NCI-H510A (cell line): ENCODE measurements at places on chromosomes 2 and 18.

DNA sequence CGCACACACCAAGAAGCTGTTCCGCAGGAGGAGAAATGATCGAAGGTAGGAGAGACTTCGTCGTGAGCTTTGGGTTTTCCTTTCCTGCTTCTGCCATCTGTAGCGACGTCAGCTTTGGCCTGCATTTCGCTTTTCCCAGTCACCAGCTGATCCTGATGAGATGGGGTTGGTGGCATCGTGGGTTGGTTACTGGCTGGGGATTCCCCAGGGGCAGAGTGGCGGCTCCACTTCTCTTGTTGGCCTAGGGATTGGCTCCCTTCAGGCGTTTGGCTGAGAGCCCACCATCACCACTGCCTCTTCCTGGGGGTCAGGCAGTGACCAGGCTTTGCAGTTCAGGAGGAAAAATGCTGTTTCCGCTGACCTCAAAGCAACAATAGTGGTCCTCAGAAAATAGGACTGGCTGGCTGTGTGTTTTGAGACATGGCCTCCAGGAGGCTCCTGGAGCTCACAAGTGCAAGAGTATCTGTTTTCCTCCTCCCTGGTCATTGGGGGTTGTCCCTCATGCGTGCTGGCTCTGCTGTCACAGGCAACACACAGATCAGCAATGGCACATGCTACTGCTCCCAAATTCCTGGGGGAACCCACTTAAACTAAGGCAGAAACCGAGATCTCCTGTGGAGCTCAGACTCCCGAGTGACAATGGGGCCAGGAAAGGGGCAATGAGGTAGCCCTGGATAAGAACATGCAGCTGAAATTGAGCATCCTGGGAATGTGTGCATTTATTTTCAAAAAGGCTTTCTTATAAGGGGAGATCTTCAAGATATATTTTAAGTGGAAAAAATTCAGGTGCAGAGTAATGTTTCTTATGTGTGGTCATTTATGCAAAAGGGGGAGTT is 173.0 kb downstream of the CTIF start:
- peak; percentile 4 for DNase-seq

DNA sequence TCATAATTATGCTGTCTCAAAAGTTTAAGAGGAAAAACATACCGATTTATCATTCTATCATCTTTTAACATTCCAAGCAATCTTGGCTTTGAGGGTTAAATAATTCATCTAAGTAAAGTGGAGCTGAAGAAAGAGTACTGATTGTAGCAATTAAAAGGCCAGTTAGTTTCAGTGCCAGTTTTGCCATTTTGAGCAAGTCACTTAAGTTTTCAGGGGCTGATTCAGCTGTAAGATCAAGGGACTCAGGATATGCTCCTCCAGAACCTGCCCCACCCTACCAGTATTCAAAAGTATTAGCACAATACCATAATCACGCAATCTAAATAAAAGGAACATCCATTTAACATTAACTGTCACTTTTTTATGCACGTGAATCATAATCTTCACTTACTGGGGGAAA is 1.9 kb downstream of the SS18 start:
- no peak for DNase-seq

DNA sequence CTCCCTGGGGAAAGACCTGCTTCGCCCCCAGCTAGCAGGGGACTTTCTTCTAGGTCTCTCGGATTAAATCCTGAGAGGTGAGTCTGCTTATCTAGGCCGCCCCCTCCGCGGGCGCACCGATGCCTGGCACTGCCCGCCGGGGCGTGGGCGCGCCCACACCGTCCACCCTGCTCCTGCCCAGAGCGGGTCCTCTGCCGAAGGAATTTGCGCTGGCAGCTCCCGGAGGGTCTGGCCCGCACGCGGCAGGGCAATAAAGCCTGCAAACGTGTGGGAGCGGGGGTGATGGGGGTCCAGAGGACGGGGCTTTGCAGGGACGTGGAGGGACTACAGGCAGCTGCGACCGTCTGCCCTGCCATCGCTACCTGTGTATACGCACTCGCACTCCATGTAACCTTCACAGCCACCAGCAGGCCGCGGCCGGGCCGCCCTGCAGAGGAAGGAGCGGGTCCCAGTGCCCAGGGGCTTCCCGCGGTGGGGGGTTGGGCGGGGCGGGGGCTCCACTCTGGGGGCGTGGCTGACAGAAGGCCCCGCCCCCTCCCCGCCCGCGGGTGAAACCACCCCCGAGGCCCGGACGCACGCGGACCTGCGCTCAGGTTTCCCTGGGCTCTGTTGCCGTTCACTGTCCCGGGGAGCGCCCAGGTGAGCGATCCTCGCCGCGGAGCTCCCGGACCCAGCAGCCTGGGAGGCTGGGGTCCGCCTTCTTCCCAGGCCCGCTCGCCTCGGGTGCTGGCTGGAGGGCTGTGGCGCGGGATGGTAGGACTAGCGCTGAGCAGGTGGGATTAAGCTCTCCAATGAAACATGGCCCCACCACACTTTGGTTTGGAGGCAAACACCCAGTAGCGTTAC is 174.5 kb upstream of the HS6ST1 start:
- no peak for DNase-seq

DNA sequence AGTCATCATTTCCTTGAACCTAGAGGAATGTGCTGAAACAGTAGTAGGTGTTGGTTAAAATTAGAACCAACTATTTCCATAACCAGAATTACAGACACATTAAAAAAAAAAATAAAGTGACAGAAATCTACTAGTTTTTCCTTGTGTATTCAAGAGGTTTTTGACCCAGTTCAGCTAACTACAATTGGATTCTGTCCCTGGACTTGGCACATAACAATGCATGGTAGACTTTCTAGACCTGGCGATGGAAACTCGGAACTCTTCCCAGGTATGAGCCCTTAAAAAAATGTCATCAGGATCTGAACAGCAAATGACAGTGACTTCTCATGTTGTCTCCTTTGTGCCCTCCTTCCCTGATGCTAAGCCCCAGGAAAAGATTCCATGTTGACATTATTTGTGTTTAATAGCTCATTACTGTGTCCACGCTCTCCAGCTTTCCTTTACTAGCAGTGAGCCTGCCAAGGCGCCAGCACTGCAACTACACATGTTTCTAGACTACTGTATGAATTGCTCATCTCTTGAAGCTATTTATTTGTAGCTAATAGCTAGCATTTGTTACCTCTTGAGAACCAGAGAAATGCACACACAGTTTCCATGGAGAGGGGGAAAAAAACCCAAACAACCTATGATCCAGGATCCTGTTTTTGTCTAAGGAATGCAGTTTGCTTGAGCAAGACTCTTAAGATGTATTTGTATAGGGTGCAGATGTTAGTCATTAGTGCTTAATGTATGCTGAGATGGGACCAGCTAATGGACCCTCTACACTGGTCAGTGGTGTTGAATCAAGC is 148.5 kb downstream of the FMNL2 start:
- DNase-seq, result no peak

- DNase-seq, result peak; percentile 11
These were observed 204.7 kb upstream of the ITGA4 start for GRCh38 chr2:181252262-181253148.

DNA sequence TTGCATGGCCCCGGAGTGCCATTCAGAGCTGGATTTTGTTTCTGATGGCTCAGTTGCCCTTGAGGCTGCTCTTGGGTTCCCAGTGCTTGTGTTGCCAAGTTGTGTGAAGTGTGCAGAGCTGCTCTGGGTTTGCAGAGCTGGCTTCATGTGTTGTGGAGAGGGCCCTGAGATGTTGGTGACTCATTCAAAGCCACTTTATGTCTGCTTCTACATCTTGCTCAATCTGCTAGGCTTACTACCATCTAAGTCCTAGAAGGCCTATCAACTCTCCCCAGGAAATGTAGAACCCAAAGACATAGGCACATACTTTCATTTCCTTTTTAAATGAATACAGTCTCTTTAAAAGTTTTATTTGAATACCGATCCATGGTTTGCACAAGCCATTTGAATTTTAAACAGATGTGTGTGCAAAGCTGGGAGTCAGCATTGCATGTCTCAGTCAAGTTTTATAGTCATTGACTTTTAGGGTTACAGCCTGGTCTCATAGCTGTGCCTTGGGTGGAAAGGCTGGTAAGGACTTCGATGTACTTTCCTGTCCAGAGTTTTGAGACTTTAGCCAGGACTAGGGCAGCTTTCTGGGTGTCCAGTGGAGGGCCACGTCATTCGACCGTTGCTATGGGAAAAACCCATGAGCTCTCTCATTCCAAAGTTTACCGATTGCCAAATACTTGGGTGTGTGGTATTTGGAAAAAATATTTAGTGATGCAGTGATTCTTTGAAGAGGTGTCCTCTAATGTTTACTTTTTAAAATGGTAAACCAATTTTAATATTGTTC is 105.0 kb downstream of the LTBP1 start:
- no peak for DNase-seq

GRCh38 chr2:44342854-44343253 is 18.4 kb downstream of the PREPL start:
- DNase-seq, result no peak

- no peak for DNase-seq
These were observed 196.5 kb downstream of the RAB3GAP1 start for GRCh38 chr2:135248611-135249010.

GRCh38 chr2:75453384-75454240 is 107.1 kb downstream of the EVA1A start:
- no peak for DNase-seq

DNA sequence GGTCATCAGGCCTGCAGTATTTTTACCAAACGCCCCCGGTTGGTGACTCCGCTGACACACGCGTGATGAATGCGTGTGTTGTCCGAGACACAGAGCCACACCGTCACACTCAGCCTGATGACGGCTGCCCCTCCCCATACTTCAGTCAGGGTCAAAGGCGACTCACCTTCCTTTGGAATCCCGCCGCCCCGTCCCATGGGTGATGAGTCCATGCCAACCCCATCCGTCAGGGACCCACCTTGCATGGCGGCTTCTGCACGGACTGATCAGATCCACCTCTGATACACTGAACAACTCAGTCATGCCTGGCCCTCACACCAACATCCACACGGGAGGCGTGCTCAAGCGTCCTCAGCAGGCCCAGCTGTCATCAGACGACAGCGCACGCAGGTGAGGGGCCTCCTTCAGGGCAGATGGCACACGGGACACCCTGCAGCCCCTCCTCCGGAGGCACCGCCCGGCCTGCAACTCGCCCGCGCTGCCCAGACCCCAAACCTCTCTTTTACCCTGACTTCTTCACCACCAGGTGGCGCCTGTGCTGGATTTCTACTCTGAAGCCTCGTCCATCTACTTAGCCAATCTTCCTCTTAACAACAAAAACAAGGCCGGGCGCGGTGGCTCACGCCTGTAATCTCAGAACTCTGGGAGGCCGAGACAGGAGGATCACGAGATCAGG is 89.2 kb downstream of the ZNF516 start:
- no peak for DNase-seq

- DNase-seq, result no peak
These were observed 53.6 kb upstream of the ATP8B1 start for GRCh38 chr18:57856557-57857280.

- DNase-seq, result peak; percentile 43
These were observed 671.9 kb upstream of the SOX11 start for GRCh38 chr2:5020116-5020875.

- no peak for DNase-seq
These were observed 24.0 kb downstream of the CROCC2 start for GRCh38 chr2:240930096-240930630.

DNA sequence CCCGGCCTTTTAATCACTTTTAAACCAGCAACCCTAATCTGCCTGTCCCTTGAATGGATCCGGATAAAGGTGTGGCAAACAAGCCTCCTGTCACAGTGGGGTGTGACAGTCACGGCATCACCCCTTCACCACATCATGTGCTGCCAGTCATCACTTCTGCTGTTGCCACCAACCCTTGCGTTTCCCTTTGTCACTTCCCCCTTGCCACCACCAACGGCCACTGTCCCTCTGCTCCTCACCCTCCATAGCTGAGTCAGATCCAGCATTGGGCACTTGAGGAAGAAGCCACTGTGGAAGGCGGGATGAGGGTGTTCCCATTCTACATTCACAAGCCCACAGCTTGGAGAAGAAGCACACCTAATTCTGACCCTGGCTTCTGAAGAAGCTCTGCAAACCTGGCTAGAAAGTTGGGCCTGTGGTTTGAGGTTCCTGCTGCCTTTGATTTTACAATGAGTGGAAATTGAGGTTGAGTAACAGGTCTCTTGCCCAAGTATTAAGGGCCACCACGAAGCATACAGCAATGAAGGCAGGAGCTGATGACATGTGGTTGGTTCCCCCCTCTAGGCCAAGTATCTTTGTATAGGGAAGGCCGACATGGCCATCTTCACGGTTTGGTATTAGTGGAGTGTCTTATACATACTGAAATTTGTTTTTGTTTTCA is 22.9 kb upstream of the DARS1 start:
- no peak for DNase-seq
